ENCODE measurements at places on chromosomes 7 and 10. TPM values are rescaled to one million over a fixed set of nuclear protein-coding genes. Genes with fewer than 3 reads are reported as not detected.

RNF32 gene
- total RNA-seq: 2.3 TPM

POLR2J2 gene
- 6.7 TPM for total RNA-seq

CAV1 gene
- total RNA-seq: 68.3 TPM

ZNF727 gene
- total RNA-seq: not detected

NPC1L1 gene
- total RNA-seq: 0.48 TPM

VIPR2 gene
- 3.7 TPM for total RNA-seq

HOXA6 gene
- 27.8 TPM for total RNA-seq

ASZ1 gene
- not detected for total RNA-seq

GJD4 gene
- total RNA-seq: not detected

JAKMIP3 gene
- 0.16 TPM for total RNA-seq

GGCT gene
- total RNA-seq: 20.3 TPM

DNA sequence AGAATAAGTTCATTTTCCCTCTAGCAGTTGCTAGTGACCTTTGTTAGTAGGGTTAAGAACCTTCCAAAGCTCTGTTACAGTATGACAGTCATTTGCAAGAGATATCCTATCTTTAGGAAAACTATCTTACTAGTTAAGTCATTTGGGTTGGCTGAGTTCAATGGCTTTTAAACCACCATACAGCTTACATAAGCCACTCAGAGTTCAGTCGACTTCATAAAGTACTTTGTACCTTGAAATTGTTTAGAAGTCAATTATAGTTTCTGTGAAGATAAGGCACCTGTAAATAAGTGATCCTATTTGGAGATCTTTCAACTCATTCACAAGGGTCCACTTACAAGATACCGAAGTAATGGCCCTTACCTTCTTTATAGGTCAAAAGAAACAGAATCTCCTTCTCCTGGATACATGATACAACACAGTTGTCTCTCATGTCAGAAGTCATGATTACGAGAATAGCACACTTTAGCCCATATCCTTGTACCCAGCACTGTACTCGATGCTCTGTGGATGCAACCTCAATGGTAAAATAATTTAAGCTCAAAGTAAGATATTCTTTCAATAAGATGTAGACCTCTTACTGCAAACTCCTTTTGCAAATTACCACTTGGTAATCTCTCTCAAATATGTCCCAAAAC is 11.9 kb upstream of the ABCC2 start:
- no peaks in the 10 kb centered on the region for H3K27me3 ChIP-seq
- no peak overlapping the region for H3K4me3 ChIP-seq

DNA sequence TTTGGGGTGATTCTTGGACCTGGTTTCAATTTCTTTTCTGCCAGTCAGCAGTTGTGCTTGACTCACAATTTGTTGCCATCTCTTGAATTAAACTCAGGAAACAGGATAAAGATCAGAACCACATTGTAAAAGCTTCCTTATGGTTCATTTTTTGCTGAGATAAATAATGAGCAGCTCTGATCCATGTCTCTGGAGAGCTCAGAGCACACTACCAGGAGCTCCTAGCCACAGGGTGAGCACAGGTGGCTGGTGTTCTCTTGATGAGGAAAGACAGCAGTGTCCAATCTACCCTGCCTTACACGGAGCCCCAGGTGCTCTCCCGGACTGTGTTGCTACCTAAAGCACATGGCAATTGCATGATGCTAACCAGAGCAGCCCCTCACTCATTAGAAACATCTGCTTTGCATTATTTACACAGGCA is 17.2 kb upstream of the FAM170B start:
- H3K27me3 ChIP-seq: no peaks in the 10 kb centered on the region
- H3K36me3 ChIP-seq: no peaks in the 10 kb centered on the region
- no peaks in the 10 kb centered on the region for H3K4me1 ChIP-seq
- H3K4me3 ChIP-seq: no peak overlapping the region

- H3K27ac ChIP-seq: peak overlapping the region; percentile 4
- H3K4me1 ChIP-seq: no peaks in the 10 kb centered on the region
- H3K27me3 ChIP-seq: no peaks in the 10 kb centered on the region
- H3K4me3 ChIP-seq: no peak overlapping the region
- DNase-seq: no peak
Measured at GRCh38 chr10:29105516-29106215, 183.2 kb upstream of the LYZL1 start.

GRCh38 chr10:78804411-78805032 is 264.2 kb upstream of the ZMIZ1 start:
- H3K4me3 ChIP-seq: no peak overlapping the region
- peaks cover 16% of the 10 kb centered on the region for H3K4me1 ChIP-seq
- DNase-seq: no peak
- no peaks in the 10 kb centered on the region for H3K27me3 ChIP-seq
- peak overlapping the region; percentile 78 for H3K27ac ChIP-seq

- no peak for DNase-seq
- no peak overlapping the region for H3K27ac ChIP-seq
- H3K27me3 ChIP-seq: no peaks in the 10 kb centered on the region
- H3K36me3 ChIP-seq: no peaks in the 10 kb centered on the region
- no peak overlapping the region for H3K4me3 ChIP-seq
- no peaks in the 10 kb centered on the region for H3K4me1 ChIP-seq
Measured at GRCh38 chr7:120462991-120463390, 190.0 kb downstream of the KCND2 start.

DNA sequence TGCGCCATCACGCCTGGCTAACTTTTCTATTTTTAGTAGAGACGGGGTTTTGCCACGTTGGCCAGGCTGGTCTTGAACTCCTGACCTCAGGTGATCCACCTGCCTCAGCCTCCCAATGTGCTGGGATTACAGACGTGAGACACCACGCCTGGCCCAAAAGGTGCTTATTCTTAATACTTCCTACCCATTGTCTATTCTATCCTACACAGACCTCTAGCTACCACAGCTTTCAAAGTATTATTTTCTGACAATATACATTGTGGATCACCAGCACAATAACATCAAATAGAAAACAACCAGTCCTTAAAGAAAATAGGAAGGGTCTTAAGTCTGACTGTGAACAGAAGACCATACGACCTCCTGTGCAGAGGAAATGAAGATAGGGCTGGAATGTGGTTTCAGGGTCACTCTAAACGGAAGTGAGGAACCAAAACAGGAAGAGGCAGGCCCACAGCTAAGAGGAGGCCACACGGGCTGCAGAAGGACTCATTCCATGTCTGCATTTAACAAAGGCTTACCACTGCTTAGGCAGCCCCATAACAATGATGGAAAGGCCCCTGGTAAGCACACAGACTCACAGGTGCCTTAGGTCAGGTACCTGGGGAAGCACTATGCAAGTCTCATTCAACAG is 115.2 kb downstream of the ZFAND4 start:
- no peak overlapping the region for H3K27ac ChIP-seq
- no peak for DNase-seq
- no peak overlapping the region for H3K4me3 ChIP-seq
- H3K4me1 ChIP-seq: peaks cover 5% of the 10 kb centered on the region

GRCh38 chr7:28354601-28355402 is 57.5 kb upstream of the CREB5 start:
- DNase-seq: no peak
- H3K27ac ChIP-seq: no peak overlapping the region
- no peaks in the 10 kb centered on the region for H3K4me1 ChIP-seq
- H3K36me3 ChIP-seq: no peaks in the 10 kb centered on the region
- no peak overlapping the region for H3K4me3 ChIP-seq
- peaks cover 5% of the 10 kb centered on the region for H3K27me3 ChIP-seq

DNA sequence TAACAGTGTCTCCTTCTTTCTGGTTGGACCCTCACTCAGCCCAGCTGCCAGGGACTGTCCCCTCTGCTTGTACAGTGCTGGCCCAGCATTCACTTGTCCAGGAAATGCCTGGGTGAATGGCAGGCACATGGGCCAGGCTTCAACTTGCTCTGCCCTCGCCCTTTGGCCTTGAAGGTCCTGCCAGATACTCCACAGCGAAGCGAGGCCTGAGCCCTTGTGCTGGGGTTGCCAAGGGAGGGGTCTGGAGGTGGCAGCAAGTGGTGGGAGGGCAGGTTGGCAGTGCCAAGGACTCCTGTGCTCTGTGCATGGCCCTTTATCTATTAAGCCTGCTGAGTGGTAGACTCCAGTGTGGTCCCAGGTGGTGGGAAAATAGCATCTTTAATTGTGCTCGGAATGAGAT is 75.7 kb downstream of the CDH23 start:
- H3K36me3 ChIP-seq: no peaks in the 10 kb centered on the region

DNA sequence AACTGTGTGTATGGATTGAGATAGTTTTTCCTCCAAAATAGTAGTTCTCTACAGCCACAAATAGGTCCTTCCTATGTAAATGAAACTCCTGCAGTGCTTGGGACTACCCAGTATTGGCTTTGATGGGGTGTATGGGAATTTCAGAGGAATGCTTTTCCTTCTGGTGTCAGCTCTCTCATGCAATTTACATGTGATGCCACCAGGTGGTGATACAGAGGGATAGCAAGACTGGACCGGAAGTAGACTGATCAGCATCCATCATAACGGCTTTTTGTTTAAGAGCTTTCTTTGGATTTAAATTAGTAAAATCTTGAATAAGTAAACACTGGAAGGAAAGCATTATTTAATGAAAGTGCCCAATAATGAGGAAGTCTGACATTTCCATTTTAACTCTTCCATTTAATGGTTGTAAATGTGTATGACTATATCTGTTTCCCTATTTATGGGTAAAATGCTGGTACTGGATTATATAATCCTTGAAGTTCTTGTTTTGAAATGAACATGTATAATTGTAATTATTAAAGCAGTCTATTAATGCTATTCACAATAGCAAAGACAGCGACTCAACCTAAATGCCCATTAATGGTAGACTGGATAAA is 22.7 kb downstream of the DYNC1I1 start:
- H3K36me3 ChIP-seq: no peaks in the 10 kb centered on the region
- no peak overlapping the region for H3K4me3 ChIP-seq
- no peak for DNase-seq
- H3K4me1 ChIP-seq: no peaks in the 10 kb centered on the region

- H3K27ac ChIP-seq: no peak overlapping the region
- no peak overlapping the region for H3K4me3 ChIP-seq
- H3K27me3 ChIP-seq: no peaks in the 10 kb centered on the region
- peaks cover 8% of the 10 kb centered on the region for H3K4me1 ChIP-seq
Measured at GRCh38 chr7:129845972-129846327, 106.8 kb downstream of the UBE2H start.

- no peak for DNase-seq
- H3K27me3 ChIP-seq: no peaks in the 10 kb centered on the region
Measured at GRCh38 chr10:30873411-30873810, 158.3 kb downstream of the ZNF438 start.

All from transverse colon (tissue), 4 donors.